ENCODE measurements at places on chromosomes 5 and 9. TPM values are rescaled to one million over a fixed set of nuclear protein-coding genes. Genes with fewer than 3 reads are reported as not detected.

Gene PCDHGC4
- not detected for total RNA-seq

Gene TEX48
- 1.0 TPM for total RNA-seq

Gene IL4
- 56.9 TPM for total RNA-seq

Gene IL7R
- total RNA-seq, result 50.8 TPM

Gene SLC4A9
- not detected for total RNA-seq

Gene SLC9A3
- 3.0 TPM for total RNA-seq

Gene ZNF883
- total RNA-seq, result not detected

Gene TMEM174
- total RNA-seq, result not detected

All from activated T-helper 1 cell treated with anti-CD3 and anti-CD28 coated beads, Interleukin-12 subunit alpha, Interleukin-12 subunit beta, Interleukin-2, Interleukin-4 antibody, amounts not matched to agents 30 ng/mL and 10 ng/mL and 1 ng/mL, durations not matched to agents 14 hours and 24 hours and 36 hours (primary cell).